Pons (tissue), 1 donor: ENCODE measurements at places on chromosomes 6 and 20.

- DNase-seq = no peak
Measured at GRCh38 chr6:38909015-38909730, 139.4 kb upstream of the GLP1R start.

GRCh38 chr20:17852323-17852722 is 116.3 kb downstream of the SNX5 start:
- DNase-seq = no peak

DNA sequence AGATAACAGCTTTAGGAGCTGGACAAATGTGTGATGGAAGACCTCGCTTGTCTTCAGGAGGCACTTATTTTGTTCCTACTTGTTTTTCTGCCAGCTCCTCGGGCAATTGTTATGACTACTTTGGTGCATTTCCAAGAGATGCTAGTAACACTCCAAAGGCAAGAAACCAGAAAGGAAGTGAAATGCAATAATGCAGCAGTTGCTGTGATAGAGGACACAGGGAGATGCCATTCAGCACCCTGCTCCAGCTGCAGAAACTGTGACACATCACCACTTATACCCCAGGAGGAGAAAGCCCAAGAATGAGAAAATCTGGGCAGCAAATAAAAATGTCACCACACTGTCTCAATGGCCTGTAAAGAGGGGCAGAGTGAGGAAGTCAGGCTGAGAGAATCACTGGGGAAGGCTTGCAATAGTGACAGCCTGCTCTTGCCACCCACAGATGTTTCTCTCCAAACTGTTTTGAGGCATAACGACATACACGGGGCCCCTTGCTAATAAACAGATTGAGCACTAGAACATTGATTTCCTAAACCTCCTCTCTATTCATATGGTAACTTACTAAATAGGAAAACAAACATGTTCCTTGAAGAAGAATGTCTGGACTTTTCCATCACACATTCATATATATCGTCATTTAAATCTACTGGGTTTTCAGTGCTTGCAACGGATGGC is 231.0 kb upstream of the PRND start:
- no peak for DNase-seq

GRCh38 chr6:25874822-25875562 is 949 bp upstream of the SLC17A3 start:
- no peak for DNase-seq

DNA sequence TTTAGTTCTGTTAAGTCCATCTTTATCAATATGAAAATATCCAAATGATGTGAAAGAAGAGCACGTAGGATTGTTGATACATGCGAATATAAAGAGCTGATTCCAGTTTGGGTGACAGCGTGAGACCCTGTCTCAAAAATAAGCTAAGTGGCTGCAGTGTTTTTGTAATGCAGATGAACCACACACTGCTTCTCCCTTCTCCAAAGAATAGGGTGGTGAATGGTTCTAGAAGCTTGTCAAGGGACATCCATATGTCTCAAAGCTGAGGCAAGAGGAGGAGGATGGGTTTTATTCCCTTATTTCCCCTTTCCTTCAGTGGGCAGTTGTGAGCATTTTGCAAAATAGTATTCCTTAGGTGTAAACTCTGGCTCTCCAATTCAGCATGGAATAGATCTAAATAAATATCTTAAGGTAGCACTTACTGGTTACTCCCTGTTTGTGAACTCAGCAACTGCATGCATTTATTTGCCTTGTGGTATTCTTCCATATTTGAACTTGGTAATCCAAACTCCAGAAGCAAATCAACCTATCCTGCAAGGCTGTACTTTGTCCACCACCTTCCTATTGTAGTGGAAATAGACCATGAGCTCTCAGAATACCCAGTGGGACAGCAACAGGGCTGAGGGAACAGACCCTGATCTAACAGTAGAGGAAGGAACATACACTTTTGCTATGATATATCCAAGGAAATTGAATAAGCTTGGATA is 38.0 kb downstream of the XRN2 start:
- DNase-seq = no peak

DNA sequence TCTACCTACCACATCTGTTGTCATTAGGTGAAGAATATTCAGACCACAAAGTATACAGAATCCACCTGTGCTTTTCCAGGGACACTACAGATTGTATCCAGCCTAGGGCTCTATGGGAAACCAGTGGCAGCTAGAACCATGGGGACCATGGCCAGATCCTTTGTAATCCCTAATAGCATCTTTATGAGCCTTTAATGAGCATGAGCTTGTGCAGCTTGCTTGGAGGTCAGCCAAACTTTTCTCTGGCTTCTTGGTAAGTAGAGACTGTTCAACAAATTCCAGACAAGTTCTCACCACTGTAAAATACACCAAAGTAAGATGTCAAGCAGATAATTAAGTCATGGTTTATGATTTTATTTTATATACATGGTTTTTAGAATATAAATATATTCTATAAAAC is 301.6 kb upstream of the ADGRB3 start:
- no peak for DNase-seq

DNA sequence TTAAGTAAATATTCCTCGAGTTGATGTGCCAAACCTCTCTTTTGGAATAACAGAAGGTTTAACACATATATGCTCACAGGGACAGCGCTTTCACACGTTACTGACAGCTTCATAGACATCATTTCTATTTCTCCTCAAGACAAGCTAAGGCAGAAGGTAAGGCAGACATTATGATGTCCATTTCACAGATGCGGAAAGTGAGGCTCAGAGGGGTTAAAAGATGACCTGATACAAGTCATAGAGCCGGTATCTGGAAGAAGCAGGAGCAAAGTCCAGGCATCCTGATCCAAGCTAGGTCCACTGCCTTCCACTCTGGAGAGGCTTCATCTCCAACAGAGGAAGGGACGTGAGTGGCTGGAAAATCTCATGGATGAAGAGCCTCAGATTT is 86.7 kb downstream of the FOXC1 start:
- DNase-seq = no peak
